ENCODE measurements at places on chromosomes 3 and 15.

GRCh38 chr15:85757073-85757938, 37.4 kb downstream of the KLHL25 start:
- DNase-seq = no peak

DNA sequence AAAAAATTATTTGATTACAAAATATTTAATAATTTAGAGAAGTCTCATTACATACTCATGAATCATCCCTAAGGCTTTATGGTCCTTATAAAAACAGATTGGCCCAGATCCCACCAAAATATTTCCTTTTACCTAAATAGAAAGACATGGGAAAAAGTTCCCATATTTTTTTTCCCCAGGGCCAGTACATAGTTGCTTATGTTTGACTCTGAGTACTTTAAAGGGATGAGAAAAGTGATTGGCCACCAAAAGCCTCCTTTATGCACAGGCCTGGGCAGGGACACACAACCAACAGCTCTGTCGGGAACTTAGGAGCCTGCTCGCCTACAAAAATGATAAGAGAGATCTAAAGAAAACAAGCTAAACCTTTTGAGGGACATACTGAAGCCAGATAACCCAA, 22.3 kb downstream of the KCNAB1 start:
- DNase-seq = no peak

GRCh38 chr3:4062621-4063020, 240.5 kb upstream of the SETMAR start:
- DNase-seq = no peak

- no peak for DNase-seq
Measured at GRCh38 chr15:99385005-99385669, 133.9 kb downstream of the LRRC28 start.

- no peak for DNase-seq
Measured at GRCh38 chr3:106058475-106058874, 189.7 kb upstream of the CBLB start.
